Forelimb muscle (tissue), 1 donor: ENCODE measurements at places on chromosomes 12 and 14.

DNA sequence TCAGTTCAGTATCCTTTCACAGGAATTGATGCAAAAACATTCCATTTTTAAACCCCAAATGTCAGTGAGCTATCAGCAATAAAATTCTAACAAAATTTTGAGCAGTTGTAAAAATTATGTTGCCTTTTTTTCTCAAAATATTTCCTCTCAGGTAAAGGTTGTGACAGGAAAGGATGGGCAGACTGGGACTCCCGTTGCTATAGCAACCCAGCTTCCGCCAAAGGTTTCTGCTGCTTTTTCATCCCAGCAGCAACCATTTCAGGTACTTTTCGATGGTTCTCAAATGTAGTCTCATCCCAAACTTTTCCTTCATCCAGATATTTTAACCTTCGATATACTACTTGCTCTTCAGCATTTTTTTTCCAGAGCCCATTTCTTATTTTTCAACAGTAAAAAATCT, 13.6 kb downstream of the EP400 start:
- DNase-seq = no peak

DNA sequence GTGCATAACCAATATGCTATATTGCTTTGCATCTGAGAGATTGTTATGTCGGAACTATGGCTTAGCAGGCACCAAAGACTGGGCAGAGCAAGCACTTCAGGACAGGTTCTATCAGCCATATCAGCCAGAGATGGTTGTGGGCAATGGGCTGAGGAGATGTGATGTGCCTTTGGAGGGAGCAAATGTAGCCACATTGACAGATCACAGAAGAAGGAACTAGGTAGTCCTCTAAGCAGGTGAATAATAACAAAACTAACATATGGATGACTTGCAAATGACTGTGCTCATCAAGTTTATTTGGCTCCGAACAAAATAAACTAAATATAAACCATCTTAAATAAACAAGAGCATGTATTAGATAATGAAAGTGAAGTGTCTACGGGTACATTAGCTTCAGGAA, 291.7 kb downstream of the RMST start:
- DNase-seq = no peak

DNA sequence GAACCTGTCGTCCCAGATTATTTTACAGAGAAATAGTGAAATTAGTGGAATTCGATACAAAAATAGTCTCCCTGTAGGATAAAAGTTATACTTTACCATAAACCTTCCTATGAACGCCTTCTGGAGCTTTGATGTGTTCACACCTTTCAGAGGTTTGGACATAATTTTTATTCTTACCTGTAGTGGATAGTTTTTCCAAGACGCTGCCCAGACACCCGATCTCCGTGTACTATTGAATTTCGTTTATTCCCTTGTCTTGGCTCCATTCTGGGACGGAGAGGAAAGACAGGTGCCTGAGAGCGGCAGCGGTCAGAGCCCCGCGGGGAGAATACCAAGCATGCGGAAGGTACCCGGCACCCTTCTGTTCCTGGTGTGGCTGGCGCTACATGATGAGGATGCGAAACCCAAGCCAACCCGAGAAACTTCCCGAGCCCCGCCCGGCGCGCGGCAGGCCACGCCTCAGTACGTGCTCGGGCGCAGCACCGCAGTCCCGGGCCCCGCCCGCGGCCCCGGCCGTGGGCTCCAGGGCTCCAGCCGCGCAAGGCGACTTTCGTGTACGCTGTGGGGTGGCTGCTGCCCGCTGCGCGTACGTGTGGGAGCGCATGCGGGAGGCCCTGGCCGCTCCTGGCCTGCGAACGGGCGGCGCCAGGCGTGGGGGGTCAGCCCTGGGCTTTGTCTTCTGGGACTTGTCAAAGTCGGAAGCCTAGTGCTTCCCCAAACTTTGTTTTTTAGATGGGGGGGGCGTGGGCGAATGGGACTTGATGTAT, 11.3 kb upstream of the SNAPC1 start:
- DNase-seq = no peak

GRCh38 chr14:59101476-59101875, 87.0 kb upstream of the DAAM1 start:
- DNase-seq = no peak

DNA sequence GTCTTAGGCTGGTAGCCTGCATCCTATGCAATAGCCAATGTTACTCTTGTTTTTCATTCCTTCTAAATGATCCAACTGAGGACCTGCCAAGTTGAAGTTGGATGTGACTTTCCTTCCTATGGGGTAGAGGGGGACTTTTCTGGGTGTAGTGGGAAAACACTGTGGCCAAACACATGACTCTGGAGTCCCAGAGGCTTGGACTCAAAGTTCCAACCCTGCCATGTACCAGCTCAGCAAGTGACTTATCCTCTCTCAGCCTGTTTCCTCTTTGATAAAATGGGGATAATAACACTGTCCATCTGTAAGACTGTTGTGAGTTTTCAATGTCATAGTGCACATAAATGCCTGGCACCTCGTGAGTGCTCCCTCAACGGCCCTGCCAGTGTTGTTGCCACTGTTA, 97.0 kb downstream of the ZFP36L1 start:
- DNase-seq = no peak

DNA sequence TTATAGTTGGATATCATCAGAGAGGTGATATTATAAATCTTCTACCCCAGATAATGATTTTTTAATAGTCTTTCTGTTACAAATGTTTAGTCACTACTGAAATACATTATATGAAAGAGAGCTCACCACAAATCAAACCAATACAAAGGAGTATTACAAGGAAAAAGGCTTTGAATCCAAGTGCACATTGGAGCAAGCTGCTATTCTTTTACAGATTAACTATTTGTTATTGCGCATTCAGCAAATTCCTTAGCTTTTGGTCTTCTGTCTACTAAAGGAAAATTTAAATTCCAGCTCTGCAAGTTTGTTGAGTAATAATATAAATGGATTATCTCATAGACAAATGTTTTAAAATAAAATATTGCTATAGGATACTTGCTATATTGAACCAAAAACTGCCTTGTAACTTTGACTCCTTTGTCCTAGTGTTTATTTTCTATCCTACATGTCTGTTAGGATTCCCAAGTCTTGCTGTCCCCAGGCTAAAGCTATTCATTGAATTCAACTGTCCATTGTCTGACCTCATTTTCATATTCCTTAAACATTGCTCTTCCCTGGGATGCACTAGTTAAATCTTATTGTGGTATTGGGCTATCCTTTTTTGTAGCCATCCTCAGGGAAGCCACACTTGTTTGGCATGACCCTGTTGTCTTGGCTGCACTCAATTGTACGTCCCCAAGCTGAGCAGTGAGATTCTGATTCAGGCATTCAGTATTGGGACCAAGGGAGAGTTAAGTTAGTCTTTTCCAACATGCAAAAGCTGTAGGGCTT, 41.5 kb downstream of the PDE3A start:
- DNase-seq = no peak

DNA sequence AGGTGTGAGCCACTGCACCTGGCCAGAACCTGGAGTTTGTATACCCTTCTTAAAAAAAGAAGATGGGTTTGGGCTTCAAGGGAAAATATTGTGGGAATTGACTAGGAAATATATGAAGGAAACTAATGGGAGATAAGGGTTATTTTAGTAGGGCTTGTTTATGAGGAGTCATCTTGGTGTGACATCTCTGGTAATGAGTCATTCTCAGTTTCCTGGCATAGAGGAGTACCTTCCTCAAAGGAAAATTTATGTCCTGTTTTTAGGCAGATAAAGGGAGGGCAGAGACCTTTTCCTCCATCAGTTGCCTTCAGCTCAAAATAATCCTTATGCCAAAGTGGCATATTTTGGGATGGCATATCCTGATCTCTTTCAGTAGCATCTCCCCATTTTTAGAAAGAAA, 30.6 kb upstream of the NFKBIA start:
- DNase-seq = no peak

DNA sequence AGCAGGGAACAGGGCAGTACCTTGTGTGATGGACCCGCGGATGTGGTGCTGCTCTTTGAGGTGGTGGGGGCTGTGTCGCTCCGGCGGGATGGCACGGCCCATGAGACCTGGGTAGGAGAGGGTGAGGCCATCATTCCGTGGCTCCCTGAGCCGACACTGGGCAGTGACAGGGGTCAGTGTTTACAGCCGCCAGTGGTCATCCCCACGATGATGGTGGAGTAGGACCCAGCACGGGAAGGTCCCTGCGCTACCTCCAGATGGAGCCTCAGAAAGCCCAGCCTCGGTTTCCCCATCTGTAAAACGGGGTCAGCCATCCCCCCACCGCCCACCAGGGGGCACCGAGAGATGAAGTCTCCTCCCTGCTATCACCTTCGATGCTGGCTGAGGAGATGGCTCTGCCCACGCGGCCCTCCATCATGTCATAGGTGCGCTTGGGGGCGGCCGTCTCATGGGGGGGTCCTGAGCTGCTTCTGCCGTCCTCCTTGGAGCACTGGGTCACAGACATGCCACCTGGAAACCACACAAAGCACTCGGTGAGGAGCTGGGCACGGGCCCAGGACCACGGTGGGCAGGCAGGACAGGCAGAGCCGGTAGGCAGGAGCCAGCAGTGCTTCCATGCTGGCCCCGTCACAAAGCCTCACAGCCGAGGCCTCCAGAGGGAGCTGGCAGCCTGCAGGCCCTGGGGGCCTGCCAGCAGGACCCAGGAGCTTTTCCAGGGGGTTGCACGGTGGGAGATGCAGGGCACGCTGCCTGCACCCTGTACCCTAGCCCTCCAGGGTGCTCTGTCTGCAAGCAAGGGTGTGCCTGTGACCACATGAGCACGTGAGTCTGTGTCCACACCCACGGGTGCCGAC, 53.1 kb downstream of the RFLNA start:
- no peak for DNase-seq

GRCh38 chr12:54282949-54283593, 2.5 kb downstream of the HNRNPA1 start:
- no peak for DNase-seq

DNA sequence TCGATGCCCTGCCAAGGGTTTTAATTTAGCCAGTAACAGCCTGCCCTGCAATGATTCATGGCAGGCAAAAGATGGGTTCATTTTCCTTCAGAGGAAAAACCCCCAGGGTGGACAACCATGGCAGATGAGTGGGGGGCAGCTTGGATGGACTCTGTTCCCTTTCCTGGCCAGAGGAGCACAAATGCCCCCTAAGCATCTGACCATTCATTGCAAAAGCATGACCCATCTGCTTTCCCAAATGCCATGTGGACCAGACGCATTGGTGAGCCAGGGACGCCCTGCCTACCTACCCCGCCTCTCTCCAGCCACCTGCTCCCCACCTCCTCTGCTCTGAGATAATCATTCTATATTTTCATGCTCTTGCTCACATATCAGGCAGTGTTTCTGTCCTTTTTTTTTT, 281.9 kb downstream of the DPF3 start:
- no peak for DNase-seq

- no peak for DNase-seq
Measured at GRCh38 chr12:89709995-89710872, 1.6 kb upstream of the ATP2B1 start.

GRCh38 chr14:73168274-73168673, 32.0 kb downstream of the PSEN1 start:
- no peak for DNase-seq

DNA sequence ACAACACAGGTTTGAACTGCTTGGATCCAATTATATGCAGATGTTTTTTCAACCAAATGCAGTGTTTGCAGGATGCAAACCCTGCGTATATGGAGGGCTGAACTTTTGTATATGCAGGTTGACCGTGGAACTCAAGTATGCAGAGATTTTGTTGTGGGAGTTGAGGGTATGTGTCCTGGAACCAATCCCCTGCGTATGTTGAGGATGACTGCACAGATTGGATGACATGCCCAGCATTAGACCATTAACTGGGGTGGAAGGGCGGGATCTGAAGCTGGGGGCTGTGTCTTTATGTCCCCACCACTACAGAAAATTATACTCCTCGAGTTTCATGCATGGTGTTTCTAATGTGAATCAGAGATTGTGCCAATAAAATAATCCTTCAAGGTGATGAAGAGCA, 162.2 kb upstream of the RMST start:
- no peak for DNase-seq

DNA sequence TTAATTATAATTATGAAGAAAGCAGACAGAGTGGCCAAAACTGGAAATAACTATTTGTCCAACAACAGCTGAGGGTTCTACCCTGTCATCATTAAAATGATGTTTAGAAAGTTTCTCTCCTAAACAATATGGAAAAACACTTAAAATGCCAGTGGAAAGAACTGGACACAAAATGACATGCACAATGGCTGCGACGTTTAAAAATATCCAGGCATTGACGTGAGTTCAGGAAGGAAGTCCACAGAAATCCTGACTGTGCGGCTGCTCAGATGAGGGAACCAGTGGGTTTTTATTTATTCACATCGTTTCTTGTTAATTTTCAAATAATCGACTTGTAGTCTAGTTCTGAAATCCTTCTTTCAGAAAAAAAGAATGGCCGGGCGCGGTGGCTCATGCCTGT, 58.3 kb downstream of the CCNK start:
- DNase-seq = peak; percentile 24

DNA sequence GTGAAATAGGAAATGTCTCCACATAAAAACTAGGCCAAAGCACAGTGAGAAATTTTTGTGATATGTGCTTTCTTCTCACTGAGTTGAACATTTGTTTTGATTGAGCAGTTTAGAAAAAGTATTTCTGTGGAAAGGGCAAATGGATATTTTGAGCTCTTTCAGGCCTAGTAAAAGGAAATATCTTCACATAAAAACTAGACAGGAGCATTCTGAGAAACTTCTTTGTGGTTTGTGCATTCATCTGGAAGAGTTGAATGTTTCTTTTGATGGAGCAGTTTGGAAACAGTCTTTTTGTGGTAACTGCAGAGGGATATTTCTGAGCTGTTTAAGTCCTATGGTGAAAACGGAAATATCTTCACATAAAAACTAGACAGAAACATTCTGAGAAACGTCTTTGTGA, 582.7 kb upstream of the ALG10B start:
- DNase-seq = no peak

GRCh38 chr12:116039081-116039480, 238.4 kb downstream of the MED13L start:
- DNase-seq = no peak

DNA sequence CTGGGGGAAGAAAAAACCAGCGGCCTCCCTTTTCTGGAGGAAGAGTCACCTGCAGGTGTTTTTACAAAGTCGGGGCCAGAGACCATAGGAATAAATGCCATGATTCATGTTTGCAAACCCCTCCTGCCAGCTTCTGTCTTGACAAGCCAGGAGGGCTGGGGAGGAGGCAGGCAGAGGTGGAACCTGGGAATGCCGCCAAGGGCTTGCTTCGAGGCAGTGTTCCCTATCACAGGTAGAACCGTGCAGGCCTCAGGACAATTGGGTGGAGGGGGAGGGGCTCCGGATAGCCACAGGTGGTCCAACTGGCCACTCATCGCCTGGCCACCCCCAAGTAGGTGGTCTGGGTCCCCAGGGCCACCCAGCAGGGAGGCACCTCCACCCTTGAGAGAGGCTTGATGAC, 14.2 kb upstream of the DLK1 start:
- no peak for DNase-seq

DNA sequence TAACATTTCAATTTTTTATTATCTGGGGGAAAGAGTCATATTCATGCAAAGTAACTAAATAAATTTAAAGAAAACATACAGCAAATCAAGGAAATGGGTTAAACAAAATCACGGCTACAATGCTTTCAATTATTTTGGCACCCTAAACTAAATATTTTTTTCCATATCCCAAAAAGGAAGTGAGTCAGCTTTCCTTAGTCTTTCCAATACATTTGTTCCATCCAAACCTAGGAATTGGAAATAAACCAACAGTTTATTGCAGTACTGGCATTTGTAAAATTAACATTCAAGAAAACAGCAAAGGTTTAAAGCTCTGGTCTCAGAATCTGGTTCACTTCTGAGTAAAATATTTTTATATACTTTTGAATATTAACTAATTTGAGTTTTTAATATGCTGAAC, 89.2 kb downstream of the BCL2L14 start:
- DNase-seq = peak; percentile 54
